ENCODE measurements at places on chromosomes 12 and 14. TPM values are rescaled to one million over a fixed set of nuclear protein-coding genes. Genes with fewer than 3 reads are reported as not detected.

DNA sequence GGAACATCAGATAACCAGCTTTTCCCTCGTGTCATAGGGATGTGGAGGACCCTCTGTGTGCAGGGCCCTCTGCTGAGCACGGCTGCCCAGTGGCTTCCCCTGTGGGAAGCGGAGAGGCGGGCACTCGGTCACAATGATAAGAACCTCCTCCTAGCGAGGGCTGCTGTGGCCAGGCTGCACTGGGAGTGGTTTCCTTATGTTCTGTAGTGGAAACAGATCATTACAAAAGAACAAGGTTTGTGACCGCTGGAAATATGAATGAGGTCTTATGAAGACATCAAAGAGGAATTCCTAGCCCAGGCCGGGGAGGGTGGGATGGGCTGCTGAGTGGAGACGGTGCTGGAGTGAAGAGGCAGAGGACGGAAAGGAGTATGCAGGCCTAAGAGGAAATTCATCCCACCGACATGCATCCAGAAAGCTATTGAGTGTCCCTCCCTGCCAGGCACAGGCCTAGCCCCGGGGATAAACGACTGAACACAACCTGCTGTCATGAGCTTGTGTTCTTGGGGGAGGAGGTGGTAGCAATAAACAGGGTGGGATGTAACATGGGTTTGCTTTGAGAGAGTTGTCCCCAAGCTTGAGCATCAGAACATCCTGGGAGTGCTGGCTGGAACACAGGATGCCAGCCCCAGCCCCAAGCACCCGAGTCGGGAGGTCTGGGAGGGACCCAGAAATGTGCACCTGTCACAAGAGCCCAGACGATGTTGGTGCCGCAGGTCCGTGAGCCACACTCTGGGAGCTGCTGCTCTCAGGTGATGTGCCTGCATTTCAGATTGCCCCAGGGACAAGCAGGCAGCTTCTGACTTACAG, 37.5 kb downstream of the FZD10 start:
- no peak for DNase-seq

GRCh38 chr12:74535536-74535935, 2.1 kb upstream of the ATXN7L3B start:
- no peak for DNase-seq

GRCh38 chr14:45038865-45039264, 45.1 kb upstream of the PRPF39 start:
- DNase-seq = no peak

Gene FOXA1
- polyA plus RNA-seq = 11.9 TPM

All from small intestine (tissue), 16 donors.